Right lobe of liver (tissue), 6 donors: ENCODE measurements at places on chromosomes 7 and 10. TPM values are rescaled to one million over a fixed set of nuclear protein-coding genes. Genes with fewer than 3 reads are reported as not detected.

- peaks cover 10% of the 10 kb centered on the region for H3K4me1 ChIP-seq
- DNase-seq: no peak
- H3K36me3 ChIP-seq: no peaks in the 10 kb centered on the region
- no peak overlapping the region for H3K27ac ChIP-seq
- H3K4me3 ChIP-seq: no peak overlapping the region
These were observed 74.6 kb upstream of the PDSS1 start for GRCh38 chr10:26622891-26623290.

DNA sequence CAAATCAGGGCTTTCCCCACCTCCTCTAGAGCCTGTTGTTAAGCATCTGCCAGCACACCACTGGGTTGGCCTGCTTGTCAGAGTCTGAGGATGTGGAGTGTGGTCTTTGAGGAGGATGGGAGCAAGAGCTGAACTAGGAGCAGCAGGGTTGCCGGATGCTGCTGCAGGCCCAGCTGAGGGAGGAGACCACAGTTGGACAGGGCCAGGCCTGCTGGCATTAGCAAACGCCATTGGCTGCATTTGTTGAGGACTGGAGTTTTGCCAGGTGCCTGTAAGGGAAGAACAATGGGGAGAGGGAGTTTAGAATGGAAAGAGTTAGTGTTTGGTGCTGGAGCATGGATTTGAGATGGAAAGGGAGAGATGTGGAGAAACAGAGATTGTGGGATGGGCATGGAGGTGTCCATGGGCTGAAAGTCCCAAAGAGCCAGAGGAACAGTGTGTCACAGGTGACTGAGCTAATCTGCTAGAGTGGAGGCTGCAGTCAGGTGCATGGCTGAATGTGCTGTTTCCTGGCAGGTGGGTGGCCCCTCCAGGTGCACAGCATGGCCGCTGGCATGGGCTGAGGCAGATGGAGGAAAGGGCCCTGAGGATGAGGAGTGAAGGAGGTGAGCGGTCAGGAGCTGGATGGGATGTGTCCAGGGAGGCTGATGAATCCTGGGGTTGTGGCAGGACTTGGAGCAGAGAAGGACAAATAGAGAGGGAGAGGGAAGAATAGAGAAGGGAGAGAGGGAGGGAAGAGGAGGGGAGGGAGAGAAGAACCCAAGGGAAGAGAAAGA is 40.7 kb downstream of the LEP start:
- H3K4me3 ChIP-seq: no peak overlapping the region
- no peaks in the 10 kb centered on the region for H3K4me1 ChIP-seq
- H3K36me3 ChIP-seq: no peaks in the 10 kb centered on the region
- no peak overlapping the region for H3K27ac ChIP-seq
- no peak for DNase-seq
- no peaks in the 10 kb centered on the region for H3K27me3 ChIP-seq

GRCh38 chr7:129989466-129989865 is 36.7 kb upstream of the UBE2H start:
- H3K27me3 ChIP-seq: no peaks in the 10 kb centered on the region
- H3K4me3 ChIP-seq: no peak overlapping the region
- no peak for DNase-seq
- H3K4me1 ChIP-seq: no peaks in the 10 kb centered on the region
- H3K36me3 ChIP-seq: no peaks in the 10 kb centered on the region

The TAS2R5 gene
- total RNA-seq: not detected

The ETV1 gene
- 7.6 TPM for total RNA-seq
